ENCODE measurements at places on chromosomes 2 and 18.

- DNase-seq, result no peak
Observed at GRCh38 chr18:60147323-60147722, 225.3 kb downstream of the MC4R start.

DNA sequence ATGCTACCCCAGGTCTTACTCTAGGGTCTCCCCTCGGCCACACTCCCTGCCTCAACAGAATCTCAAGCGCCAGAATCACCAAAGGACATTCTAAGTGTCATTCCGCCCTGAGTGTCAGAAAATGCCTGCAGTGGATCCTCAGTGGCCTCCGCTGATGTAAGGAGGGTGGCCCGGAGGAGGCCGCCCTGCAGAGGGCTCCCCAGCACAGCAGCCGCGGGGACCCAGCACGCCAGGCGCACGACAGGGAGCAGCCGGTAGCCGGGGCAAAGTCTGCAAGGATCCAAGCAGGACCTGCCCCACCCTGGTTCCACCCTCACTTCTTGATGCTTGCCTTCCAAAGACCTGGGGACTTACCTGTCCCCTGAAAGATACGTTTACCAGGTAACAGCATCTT is 54.2 kb upstream of the ID2 start:
- DNase-seq, result no peak

GRCh38 chr18:23966909-23967308 is 47.6 kb upstream of the TTC39C start:
- DNase-seq, result no peak

DNA sequence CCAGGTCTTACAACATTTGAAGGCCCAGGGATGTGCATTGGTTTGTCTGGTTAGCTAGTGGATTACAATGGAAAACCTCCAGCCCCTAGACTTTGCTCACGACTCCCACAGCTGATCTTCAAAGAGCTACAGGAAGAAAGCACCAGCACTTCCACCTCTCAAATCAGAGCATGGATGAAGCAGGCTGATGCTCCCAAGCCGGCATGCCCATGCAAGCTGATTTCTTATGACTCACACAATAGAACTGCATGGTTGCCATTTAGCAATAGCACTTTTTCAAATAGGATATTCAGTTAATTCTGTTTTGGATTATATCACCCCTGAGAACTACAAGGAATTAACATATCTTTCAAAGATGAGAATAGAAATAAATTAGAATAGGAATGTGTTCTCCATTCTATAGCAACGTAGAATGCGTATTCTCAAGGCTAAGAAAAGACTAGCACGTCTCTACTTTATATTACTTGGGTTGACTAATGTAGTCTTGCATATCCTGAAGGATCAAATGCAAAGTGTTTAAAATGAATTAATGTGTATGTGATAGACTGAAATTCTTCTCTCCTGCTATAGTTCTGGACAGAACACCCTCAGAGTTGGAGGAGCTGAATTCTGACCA is 292.4 kb downstream of the TRIB2 start:
- no peak for DNase-seq

Data from activated CD4-positive, alpha-beta T cell treated with anti-CD3 and anti-CD28 coated beads for 4 hours (primary cell).